ENCODE measurements at places on chromosomes 16 and 17.

DNA sequence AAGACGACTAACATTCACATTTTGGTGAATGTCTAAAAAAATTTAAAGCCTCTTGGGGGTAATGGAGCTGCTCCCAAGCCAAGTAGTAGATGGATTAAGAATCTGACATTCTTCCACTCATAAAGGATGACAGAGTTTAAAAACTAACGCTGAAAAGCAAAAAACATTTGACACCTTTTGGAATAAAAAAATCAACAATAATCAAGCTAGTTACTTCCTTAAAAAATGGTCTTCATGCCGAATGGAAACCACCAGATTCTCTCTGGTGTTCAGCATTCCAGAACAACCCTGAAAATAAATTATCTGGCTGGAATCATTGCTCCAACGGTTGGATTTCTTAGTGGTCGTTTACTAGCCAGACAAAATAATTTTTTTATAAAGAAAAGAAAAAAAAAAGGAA is 18.0 kb downstream of the HLF start:
- DNase-seq = no peak

DNA sequence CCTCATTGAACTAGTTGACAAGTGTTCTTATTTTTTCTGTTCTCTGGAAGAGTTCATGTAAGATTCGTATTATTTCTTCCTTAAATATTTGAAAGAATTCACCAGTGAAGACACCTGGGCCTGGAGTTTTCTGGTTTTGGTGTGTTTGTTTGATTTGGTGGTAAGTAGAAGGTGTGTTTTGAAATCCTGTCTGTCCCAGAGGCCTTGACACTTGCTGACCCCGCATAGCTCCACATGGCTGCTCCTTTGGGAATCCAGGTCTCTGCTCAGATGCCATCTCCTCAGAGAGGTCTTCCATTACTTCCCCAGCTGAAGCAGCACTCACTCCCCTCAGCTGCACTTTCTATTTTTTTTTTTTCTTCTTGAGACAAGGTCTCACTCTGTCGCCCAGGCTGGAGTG is 5.7 kb upstream of the NUP93 start:
- no peak for DNase-seq

GRCh38 chr16:60137891-60138290 is 1403.8 kb upstream of the GOT2 start:
- no peak for DNase-seq

GRCh38 chr17:37168731-37169353 is 206.9 kb upstream of the C17orf78 start:
- no peak for DNase-seq

DNA sequence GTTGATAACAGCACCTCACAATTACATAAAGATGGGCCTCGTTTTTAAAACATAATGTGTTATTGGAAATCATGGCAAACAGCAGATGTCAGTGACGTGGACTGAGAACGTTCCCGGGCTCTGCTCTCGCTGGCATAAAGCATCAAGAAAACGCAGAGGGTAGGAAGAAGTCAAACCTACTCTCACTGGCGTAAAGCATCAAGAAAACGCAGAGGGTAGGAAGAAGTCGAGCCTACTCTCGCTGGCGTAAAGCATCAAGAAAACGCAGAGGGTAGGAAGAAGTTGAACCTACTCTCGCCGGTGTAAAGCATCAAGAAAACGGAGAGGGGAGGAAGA is 110.6 kb downstream of the VPS53 start:
- no peak for DNase-seq

DNA sequence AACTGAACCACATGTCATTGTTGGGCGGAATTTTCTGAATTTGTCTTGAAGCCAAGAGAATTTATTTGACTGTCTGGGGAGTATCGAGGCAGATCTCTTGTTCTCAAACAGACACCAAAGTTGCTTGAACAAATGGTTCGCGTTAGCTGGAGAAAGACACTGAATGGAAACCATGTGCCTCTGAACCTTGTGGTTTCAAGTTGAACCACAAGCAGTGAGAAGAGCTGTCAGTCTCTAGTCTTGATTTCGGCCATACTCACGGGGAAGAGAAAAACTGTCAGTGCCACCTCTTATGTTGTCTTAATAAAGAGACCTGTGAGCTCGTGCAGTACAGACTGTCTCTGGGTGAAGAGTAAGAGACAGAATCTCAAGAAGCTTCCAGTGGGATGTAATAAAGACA is 886.5 kb upstream of the SOX9 start:
- no peak for DNase-seq

GRCh38 chr16:4660454-4661007 is 32.8 kb upstream of the NUDT16L1 start:
- no peak for DNase-seq

DNA sequence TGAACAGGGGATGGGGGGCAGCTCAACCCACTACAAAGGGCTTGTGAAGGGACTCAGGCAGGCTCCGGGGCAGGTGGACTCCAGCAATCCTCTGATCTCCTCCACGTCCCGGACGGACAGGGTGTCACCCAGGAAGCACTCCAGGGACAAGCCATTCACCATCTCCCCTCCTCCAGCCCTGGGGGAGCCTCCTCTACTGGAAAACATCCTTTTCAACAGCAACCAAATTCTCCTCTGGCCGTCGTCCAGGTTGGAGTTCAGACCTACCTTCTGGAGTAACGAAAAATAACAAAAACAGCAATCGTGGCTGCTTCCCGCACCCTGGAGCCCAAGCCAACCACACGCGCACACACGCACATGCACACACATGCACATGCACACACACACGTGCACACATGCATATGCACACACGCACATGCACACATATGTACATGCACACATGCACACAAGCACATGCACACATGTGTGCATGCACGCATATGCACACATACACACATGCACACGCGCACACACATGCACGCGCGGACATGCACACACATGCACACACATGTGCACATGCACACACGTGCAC is 8.9 kb upstream of the RBFOX3 start:
- no peak for DNase-seq

DNA sequence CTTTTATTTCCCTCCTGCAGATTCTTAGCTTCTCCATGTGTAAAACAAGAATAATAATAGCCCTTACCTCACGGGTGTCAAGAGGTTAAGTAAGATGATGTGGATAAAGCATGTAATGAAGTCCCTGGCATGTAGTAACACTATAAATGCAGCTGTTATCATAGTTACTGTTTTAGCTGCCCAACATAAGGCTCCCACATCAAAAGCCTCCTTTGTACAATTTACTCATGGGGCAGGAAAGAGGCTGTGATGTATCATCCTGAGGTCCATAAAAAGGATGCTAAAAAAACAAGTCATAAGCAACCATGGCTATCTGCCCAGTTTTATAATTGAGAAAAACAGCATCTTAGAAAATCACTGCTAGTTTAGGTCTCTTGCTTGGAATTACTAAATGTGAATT is 339.7 kb downstream of the CA10 start:
- no peak for DNase-seq

DNA sequence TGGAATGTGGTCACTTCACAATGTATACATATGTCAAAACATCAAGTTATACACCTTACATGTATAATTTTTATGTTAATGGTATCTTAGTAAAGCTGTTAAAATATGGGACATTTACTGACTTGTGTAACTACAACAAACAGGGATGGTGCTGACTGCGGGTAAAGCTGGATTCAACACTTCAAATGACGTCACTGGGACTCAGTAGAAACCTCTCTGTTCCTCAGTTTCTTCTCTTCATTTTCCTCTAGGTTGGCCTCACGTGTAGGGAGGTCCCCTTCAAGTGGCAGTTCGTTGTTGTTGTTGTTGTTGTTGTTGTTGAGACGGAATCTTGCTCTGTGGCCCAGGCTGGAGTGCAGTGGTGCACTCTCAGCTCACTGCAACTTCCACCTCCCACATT is 182.9 kb downstream of the RBFOX1 start:
- no peak for DNase-seq

DNA sequence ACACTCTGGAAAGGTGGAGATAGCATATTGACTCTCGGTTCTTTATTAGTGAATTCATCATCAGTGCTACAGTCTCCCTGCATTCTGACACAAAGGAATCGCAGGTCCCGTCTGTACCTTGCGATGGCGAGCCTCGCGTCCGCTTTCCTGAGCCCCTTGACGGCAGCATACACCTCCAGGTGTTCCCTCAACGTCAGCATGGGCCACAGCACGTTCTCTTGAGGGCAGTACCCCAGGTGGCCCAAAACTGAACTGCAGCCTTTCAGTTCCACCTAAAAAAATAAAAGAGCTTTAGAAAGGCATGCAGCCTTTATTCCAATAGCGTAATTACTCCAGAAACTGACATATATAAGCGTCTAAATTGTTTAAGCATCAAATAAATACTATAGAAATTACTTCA is 24.2 kb upstream of the ABCA9 start:
- no peak for DNase-seq

DNA sequence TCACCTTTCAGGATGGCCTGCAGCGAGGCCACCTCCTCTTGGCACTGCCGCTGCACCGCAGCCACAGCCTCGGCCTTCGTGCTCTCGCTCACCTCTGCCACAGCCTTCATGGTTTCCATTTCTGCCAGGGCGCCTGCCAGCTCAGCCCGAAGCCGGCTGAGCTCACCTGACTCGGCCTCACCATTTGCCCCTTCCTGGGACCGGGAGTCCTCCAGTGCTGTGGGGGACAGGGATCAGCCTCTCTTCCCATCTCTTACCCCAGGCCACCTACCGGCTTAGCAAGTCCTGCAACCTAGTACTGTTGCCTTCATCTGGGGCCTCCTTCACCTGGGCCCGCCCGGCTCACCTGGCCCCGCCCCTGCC is 658 bp downstream of the RABEP2 start:
- DNase-seq = no peak

DNA sequence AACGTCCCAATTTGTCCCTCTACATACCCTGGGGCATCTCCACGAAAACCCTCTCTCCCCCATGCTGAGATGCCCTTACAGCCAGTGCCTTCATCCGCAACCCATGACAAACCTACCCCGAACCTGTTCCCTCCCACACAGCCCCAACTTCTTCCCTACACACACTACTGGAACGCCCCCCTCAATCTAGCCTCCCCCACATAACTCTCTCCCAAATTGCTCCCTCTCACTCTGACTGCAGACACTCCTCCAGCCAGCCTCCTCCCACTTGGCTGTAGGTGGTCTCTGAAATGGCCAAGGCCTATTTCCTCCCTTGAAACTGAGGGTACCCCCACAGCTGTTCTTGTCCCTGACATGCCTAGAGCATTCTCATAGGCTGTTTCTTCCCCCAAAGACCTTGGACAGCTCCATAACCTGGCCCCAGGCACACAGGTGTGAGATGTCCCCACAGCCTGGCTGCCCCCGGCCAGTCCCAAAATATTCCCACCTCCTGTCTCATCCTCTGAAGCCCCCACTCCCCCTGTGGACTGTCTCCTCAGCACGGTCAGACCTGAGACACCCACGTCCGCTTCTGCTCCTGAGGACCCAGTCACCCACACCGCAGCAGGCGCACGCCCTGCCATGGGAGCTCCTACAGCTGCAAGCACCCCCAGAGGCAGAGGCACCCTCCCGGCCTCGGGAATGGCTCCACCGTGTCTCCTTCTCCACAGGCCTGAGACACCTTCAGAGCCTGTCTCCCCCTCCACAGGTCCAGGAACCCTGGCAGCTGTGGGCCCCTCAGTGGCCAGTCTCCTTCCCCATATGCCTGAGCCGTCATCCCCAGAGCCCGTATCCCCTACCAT is 3.7 kb downstream of the KIAA0753 start:
- DNase-seq = no peak

DNA sequence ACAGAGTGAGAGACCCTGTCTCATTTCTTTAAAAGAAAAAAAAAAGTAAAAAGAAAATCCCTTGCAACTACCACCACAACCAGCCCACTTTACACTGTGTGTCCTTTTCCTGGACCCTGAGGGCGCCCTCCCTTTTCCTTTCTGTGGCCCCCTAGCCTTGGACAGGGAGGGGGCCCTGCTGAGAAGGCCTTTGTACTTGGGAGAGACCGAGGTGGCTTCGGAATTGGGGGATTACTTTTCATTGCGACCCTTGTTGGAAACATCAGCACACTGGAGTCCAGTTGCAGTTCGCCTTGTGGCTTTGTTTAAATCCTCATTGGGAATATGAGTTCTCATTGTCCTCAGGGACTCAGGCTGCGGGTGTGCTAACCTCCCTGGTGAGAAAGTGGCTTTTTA is 9.4 kb upstream of the DNASE1 start:
- DNase-seq = no peak

DNA sequence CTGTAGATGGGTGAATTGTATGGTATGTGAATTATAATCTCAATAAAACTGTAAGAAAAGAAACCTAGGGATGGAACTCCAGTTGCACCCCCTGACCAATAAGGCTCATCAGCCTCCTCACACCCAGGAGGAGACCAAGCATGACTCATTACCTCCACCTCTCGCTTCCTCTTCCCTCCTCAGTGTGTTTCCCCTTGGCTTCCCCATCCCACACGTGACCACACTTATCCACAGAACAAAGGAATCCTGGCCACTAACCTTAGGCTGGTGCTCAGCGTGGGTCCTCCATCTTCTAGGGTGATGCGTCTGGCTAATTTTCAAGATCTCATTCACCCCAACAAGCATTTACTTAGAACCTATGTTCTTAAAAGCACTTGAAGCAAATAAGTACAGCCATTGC is 36.2 kb upstream of the MAP3K14 start:
- no peak for DNase-seq

GRCh38 chr16:23013484-23013883 is 135.8 kb downstream of the USP31 start:
- DNase-seq = no peak

GRCh38 chr16:86252596-86252995 is 257.7 kb upstream of the FOXF1 start:
- no peak for DNase-seq

DNA sequence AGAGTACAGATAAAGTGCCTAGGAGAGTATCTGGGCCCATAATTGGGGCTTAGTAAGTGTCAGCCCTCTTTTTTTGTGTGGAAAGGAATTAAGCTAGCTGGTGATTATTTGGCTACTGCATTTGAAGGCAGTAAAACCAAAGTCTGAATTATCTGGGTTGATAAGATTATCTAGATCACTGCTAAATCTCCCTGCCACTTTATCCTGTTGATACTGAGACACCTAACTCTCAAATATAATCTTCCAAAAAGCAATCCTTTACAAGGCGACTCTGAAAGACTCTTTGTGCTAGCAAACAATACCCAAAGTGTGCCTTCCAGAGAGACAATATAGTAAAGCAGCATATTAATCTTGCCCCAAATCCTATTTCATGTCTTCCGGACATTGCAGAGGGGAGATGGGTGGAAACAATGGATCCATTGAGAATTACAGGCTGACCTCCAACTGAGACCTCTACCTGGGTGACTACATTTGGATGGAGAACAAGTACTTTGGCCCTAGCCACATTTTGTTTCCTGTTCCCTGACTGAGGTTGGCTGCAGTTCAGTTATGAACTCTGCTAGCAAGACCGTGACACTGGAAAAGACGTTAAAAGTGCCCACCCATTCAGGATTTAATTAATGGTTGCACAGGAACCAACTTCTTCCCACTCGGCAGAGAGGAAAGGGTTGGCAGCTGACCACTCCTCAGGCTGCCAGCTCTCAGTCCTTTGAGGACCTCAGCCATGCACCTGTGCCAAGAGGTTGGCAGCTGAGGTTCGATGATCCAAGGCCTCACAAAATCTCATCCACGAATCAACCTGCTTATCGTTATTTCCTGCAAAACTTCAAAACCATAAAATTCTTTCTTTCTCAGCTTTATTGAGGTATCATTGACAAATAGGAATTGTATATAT is 72.6 kb downstream of the SYCE1L start:
- DNase-seq = no peak

Data from epithelial cell of proximal tubule (primary cell).